ENCODE measurements at places on chromosomes 7 and 10.

DNA sequence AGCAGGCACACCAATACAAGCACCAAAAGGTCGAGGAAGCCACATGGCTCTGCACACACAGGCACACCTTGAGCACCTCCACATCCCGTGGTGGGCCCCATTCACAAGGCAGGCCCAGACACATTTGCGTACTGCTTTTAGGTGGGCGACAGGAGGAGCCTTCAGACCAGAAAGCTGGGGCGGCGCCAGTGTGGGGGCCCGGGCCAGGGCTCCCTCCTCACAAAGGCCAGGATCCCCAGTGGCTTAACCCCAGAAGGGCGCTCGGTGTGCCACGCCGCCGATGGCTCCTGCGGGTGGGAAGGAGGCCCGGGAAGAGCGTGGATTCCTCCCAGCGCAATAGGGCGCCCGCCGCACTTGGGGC lies 2.8 kb upstream of the SMARCD3 start:
- no peaks in the 10 kb centered on the region for H3K27me3 ChIP-seq
- H3K4me3 ChIP-seq, result peak overlapping the region; percentile 43
- H3K27ac ChIP-seq, result peak overlapping the region; percentile 90
- no peaks in the 10 kb centered on the region for H3K36me3 ChIP-seq

DNA sequence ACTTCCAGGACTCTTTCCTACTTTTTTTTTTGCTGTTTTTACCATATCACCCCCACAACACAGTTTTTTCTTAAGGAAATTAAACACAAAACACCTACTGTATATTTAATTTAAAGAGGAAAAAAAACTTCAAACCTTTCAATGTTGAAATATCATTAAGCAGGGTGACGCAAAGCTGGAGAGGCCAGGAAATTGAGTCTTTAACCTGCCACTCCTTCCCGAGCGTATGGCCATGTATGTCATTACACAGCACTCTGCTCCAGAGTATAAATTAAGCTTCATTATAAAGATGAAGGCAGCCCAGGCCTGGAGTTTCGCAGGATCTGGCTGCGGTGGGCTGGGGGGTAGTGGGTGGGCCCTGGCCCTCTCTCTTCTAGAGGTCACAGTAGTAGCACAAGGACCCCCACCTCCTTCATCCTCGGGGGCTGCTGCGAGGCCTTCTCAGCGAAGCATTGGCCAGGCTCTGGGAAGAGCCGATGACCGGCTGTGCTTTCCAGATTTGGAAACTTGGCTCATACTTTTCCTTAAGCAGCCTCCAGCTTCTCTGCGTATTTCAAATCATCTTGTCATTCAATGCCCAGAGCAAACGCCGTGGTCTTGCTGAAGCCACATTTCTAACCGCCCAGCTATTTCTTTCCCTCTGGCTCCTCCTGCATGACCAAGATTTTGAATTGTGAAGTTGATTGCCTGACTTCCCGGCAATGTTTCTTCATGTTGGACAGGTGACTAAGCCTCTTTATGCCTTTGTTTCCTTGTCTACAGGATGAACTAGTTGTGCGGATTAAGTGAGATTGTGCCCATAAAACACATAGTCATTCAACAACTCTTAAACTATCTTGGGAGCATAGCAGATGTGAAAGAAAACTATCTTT lies 765.1 kb downstream of the SUGCT start:
- no peaks in the 10 kb centered on the region for H3K36me3 ChIP-seq
- no peak overlapping the region for H3K27ac ChIP-seq
- no peaks in the 10 kb centered on the region for H3K4me1 ChIP-seq
- no peak overlapping the region for H3K4me3 ChIP-seq
- no peaks in the 10 kb centered on the region for H3K27me3 ChIP-seq

- DNase-seq, result no peak
- H3K27me3 ChIP-seq, result no peaks in the 10 kb centered on the region
- no peak overlapping the region for H3K4me3 ChIP-seq
- H3K36me3 ChIP-seq, result no peaks in the 10 kb centered on the region
- no peak overlapping the region for H3K27ac ChIP-seq
These were observed 25.0 kb upstream of the TAX1BP1 start for GRCh38 chr7:27714831-27715444.

GRCh38 chr10:80079312-80079719 lies 851 bp downstream of the TMEM254 start:
- H3K27ac ChIP-seq, result peak overlapping the region; percentile 97
- H3K36me3 ChIP-seq, result no peaks in the 10 kb centered on the region
- no peaks in the 10 kb centered on the region for H3K27me3 ChIP-seq
- peak overlapping the region; percentile 88 for H3K4me3 ChIP-seq
- no peak for DNase-seq

DNA sequence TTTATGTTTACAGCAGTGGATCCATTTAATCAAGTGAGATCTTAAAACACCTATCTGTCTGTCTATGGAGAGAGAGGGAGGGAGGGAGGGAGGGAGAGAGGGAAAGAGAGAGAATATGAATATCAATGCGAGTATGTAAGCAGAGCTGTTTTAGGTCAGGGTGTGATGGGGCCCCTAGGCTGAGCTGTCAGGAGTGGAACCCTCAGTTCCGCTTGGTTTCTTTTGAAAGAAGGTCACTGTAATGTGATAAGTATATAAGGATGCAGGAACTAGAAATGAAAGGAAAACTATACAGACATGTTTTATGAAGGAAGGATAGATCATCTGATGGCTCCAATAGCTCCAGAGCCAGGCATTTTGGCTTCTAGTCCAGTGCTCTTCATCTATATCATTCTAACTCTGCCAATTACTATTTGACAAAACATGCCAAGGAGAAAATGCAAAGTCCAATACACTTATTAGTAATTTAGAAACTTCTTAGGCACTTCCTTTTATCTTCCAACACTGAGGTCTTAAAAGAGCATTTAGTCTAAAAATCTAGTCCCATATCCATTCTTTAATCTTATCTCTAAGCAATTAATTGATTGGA lies 70.3 kb downstream of the NRCAM start:
- no peak overlapping the region for H3K27ac ChIP-seq
- no peaks in the 10 kb centered on the region for H3K4me1 ChIP-seq
- no peaks in the 10 kb centered on the region for H3K27me3 ChIP-seq
- no peak overlapping the region for H3K4me3 ChIP-seq
- no peaks in the 10 kb centered on the region for H3K36me3 ChIP-seq

GRCh38 chr10:105195831-105196230 lies 554.7 kb downstream of the SORCS3 start:
- no peaks in the 10 kb centered on the region for H3K4me1 ChIP-seq
- DNase-seq, result no peak
- H3K27ac ChIP-seq, result no peak overlapping the region
- no peaks in the 10 kb centered on the region for H3K36me3 ChIP-seq
- no peaks in the 10 kb centered on the region for H3K27me3 ChIP-seq

DNA sequence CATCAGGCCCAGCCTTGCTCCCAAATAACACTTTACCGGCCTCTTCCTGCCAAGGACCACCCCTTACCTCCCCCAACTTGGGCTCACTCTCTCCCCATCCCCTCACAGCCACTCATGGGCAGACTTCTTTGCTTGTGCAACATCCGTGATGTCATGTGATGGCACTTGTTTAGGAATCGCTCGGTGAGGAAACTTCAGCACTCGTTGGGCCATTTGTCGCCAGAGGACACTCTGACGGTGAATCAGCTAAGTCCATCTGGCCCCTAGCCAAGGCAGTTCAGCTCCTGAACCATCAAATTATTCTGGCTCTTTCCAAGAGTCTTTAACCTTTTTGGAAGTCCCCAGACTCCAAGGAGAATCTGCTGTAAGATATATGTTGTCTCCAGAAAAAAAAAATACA lies 19.2 kb downstream of the BTBD16 start:
- no peaks in the 10 kb centered on the region for H3K4me1 ChIP-seq
- no peak overlapping the region for H3K4me3 ChIP-seq
- DNase-seq, result no peak
- no peaks in the 10 kb centered on the region for H3K27me3 ChIP-seq

- H3K27ac ChIP-seq, result no peak overlapping the region
- H3K4me3 ChIP-seq, result no peak overlapping the region
- no peaks in the 10 kb centered on the region for H3K27me3 ChIP-seq
- no peaks in the 10 kb centered on the region for H3K4me1 ChIP-seq
- no peak for DNase-seq
- no peaks in the 10 kb centered on the region for H3K36me3 ChIP-seq
These were observed 733.1 kb downstream of the TYW1 start for GRCh38 chr7:67729771-67730170.

All from tibial nerve (tissue), 4 donors.